Esophagus squamous epithelium (tissue), 5 donors: ENCODE measurements at places on chromosomes 3 and 15.

DNA sequence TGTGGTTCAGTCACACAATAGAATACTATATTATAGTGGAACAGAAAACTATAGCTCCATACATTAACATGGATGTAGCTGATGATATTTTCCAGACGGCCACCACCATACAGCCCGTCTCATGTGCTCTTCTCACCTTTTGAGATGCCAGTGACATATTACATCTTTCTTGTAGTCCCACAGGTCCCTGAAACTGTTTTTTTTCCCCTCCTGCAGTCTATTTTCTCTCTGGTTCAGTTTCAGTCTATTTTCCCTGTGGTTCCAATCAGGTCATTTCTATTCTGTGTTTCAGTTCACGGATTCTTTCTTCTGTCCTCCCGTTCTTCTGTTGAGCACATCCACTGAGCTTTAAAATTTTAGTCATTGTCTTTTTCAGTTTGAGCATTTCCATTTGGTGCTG is 72.2 kb downstream of the PPCDC start:
- no peak for DNase-seq

GRCh38 chr3:72595927-72596610 is 252.2 kb downstream of the SHQ1 start:
- DNase-seq, result no peak

DNA sequence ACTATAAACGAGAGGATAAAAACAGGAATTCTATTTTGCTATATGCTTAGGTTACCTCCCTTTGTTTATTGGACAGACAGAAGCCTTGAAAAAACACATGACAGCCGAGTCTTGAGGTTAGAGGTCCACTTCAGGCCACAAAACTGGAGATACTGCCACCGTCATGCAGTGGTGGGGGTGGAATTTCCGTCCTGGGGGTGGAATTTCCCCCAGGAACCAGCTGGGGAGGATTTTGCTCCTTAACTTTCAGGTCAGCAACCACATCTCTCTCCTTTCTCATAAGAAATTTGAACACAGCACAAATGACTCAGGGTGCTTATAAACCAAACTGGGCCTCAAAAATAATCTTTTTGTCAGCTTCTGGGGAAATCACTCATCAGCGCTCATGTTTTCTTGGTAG is 545.8 kb upstream of the ADAMTS9 start:
- DNase-seq, result no peak

DNA sequence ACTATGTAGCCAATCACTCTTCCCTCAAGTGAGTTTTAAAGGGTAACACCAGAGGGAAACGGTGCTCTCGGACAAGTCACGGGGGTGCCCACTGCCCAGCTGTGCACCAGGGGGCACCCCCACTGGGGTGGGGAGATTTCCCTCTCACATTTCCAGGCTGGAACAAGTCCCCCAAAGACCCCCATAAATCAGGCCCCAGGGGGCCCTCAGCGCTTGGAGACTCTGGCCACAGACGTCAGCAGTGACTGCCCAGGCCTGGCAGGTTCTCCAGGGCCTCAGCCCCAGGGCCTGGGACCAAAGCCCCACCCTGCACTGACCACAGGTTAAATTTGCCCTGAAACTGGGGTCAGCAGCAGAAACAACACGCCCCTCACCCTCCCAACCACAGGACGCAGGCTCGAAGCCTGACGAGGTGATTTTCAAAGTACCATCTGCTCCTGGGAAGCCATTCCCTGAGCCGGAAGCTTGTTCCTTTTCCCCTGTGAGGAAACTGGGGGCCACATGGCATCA is 17.0 kb downstream of the XXYLT1 start:
- no peak for DNase-seq

- DNase-seq, result no peak
These were observed 89.4 kb upstream of the SOX2 start for GRCh38 chr3:181622365-181622764.

GRCh38 chr3:108098003-108098370 is 7.2 kb upstream of the CD47 start:
- DNase-seq, result no peak

DNA sequence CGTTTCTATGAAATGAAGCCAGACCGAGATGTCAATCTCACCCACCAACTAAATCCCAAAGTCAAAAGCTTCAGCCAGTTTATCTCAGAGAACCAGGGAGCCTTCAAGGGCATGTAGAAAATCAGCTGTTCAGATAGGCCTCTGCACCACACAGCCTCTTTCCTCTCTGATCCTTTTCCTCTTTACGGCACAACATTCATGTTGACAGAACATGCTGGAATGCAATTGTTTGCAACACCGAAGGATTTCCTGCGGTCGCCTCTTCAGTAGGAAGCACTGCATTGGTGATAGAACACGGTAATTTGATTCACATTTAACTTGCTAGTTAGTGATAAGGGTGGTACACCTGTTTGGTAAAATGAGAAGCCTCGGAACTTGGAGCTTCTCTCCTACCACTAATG is 41.9 kb upstream of the TRA2B start:
- no peak for DNase-seq

DNA sequence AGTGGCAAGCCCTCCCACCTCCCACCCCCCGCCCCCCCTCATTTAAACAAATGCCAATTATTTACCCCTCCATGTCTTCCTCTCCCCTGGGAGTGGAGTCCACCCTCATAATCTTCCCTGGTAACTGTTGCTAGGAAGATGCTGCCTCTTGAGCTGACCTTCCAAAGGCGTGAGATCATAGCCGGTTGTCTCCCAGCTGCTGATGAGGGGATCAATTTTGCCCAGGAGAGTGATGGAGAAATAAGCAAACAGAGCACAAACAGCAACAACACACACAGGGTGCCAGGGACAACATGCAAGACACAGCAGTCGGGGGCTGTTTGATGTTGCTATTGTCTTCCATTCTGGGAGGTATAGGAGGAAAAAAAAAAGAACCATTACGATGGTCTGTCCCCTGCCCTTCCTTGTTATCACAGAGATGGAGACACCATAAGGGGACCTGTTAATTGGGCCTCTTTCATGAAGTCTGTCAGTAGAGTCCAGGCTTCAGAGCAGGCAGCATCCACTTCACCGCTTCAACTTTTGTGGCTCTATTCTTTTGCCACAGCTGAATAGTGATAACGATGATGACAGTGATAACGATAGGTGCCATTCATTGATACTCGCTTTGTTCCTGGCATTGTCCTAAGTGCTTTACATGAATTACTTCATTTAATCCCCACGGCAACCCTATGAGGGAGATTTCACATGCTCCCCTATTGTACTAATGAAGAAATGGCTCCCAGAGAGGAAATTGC is 76.9 kb upstream of the RGMA start:
- DNase-seq, result no peak

DNA sequence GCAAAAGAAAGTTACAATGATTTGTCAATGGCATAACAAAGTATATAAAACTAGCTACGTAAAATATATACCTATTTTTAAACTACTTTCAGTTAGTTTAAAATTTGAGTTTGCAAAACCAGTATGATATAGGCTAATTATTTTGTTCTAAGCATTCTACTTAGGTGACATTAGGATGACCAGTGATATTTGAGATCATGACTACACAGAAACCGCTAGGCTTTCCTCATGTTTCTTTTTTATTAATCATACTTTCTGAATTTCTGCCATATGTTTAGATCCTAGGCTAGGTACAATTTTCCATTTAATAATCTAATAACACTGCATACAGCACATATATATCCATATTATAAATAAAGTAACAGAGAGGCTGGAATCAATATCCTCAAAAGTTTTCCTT is 52.4 kb upstream of the XRN1 start:
- no peak for DNase-seq

DNA sequence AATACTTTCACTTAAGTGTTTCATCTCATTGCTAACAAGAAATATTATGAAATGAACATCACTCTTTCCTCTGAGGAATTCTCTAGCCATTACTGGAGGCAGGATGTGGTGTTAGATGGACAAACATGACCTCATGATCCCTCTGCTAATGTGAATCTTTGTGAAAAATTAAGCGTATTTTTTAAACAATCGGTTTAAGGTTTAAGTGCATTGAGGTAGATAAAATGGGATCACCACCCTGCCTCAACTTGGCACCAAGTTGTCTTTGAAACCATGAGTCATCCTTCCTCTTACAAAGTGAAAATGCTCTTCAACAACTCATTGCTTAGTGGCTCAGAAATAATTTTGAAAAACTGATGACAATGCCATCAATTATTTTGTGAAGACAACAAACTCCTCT is 76.0 kb upstream of the DCBLD2 start:
- DNase-seq, result no peak

DNA sequence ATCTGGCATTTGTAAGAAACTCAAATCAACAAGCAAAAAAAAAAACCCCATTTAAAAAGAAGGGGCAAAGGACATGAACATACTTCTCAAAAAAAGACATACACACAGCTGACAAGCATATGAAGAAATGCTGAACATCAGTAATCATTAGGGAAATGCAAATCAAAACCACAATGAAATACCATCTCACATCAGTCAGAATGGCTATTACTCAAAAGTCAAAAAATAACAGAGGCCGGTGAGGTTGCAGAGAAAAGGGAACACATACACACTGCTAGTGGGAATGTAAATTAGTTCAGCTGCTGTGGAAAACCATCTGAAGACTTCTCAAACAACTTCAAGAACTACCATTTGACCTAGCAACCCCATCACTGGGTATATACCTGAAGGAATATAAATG is 199.4 kb upstream of the THBS1 start:
- DNase-seq, result no peak

GRCh38 chr3:74347563-74348268 is 266.7 kb downstream of the CNTN3 start:
- no peak for DNase-seq

GRCh38 chr15:74291101-74292071 is 55.3 kb downstream of the CCDC33 start:
- DNase-seq, result no peak

DNA sequence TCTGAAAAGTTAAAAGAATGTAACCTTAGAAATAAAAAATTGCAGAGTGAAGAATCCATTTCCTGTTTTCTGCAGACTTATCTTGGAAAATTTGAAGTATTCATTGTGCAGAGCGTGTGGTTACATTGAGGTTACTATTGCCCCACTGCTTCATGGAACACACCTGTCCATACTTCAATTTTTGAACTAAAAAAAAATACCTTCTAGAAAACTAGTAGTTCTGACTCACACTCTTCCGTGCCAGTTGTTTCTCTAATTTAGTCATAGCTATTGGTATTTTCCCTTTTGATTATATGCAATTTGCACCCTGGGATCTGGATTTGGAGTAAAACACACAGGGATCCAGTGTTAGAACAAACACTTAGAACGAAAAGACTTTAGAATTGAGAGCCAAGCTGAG is 111.8 kb upstream of the LYSMD4 start:
- DNase-seq, result no peak

GRCh38 chr3:41612853-41613252 is 349.1 kb downstream of the ULK4 start:
- no peak for DNase-seq

DNA sequence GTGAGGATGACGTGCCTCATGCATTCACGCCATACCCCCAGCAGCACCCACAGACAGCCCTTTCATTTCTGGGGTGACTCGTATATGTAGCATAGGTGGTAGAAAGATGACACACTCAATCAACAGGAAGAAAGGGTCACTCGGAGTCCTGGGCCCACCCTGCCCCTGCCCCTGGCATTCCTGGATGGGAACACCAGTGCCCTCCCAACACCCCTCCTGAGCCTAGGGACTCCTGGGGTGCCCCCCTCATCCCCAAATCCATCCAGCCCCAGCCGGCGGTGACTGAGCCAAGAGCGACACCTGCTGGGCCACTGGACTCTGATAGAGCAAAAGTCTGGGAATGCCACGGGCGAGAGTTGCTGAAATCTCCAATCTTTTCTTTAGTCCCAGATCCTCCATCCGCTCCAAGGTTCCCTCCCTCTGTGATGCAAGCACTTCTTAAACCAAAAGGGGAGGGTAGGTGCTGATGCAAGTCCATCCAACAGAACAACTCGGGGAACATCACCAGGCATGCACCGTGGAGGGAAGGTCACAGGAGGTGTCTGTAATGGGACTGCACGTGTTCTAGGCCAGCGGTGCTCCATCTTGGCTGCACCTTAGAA is 31.1 kb downstream of the ACAN start:
- no peak for DNase-seq

DNA sequence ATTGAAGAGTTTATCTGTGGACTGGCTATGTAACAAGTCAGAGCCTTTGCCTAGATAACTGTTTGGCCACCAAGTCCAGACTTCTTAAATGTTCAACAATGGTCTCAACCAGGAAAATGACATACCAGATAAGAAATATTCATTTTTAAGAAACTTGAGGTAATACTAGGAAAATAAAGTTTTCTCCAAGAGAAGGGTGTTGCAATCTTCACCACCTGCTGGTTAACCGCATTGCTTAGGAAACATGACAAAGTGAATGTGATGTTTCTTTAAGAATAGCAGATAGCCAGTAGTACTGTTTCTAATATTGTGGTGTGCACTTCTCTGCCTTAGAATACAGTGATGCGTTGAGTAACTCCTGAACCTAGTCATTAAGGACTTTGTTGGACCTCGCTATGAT is 321.5 kb upstream of the CADM2 start:
- no peak for DNase-seq

DNA sequence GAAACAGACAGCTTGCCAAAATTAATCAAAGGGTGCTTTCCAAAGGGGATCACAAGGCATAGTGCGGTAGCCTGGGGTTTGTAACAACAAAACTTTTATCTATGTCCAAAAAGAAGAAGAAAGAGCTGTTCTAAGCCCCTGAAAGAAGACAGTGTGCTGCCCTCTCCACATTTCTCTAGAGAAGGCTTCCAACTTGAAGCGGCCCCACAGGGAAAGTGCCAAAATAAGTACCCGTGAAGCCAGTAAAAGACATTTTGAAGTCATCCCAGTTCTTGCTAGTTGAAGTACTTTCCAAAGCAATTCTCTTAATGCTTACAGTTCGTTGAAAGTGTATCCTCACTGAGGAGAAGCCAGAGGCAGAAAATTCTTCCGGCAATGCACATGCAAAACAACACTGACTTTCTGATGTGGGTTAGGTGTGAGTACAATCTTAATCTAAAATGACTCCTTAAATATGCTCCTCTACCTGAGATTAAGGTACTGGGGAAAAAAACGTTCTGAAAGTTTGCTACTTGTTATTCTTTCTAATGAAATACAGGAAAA is 21.3 kb downstream of the GPR15 start:
- DNase-seq, result no peak

GRCh38 chr15:51090753-51091152 is 4.0 kb downstream of the TNFAIP8L3 start:
- DNase-seq, result no peak

GRCh38 chr3:196757876-196758739 is 18.5 kb downstream of the PAK2 start:
- DNase-seq, result no peak

GRCh38 chr3:24487325-24488262 is 7.1 kb downstream of the THRB start:
- DNase-seq, result no peak
